ENCODE measurements at places on chromosomes 5 and 9. TPM values are rescaled to one million over a fixed set of nuclear protein-coding genes. Genes with fewer than 3 reads are reported as not detected.

Gene SPINK7
- polyA plus RNA-seq: not detected

Gene DAB2IP
- not detected for polyA plus RNA-seq

Gene GOLM1
- polyA plus RNA-seq: 1.2 TPM

Gene DOK3
- 0.22 TPM for polyA plus RNA-seq

DNA sequence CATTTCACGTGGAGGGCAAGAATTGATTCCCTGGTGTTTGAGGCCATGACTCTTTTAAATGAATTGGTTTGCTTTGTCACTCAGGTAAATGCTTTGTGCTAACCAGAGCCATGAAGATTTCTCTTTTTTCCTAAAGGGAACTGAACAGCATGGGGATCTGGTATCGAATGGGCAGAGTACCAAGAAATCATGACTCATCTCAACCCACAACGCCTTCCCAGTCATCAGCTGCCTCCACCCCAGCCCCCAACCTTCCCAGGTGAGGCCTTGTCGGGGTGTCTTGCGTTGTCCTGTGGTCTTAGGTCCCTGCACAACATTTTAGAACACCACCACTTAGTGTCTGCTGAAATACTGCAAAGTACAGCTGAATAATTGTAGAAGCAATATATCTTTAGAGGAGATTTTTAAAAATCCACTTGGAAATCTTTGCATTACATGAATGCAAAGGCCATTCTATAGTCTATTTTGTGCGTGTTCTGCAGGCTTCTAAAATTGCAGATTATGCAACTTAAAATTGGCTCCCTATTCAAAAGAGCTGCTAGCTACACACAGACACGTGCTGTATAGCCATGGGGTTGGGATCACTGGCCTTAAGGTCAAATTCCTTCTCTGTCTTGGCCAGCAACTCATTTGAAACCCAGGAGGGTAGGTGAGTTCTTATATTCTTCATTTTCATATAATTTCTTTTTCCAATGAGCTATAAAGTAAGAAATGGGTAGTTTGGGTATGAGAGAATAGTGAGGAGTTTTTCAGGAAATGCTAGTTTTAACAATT is 69.0 kb downstream of the MVB12B start:
- no peak for DNase-seq
